Stimulated activated CD4-positive, alpha-beta T cell treated with anti-CD3 and anti-CD28 coated beads, Interleukin-15, amount 100 ng/mL, for 1 hour (primary cell): ENCODE measurements at places on chromosomes 1 and 21.

DNA sequence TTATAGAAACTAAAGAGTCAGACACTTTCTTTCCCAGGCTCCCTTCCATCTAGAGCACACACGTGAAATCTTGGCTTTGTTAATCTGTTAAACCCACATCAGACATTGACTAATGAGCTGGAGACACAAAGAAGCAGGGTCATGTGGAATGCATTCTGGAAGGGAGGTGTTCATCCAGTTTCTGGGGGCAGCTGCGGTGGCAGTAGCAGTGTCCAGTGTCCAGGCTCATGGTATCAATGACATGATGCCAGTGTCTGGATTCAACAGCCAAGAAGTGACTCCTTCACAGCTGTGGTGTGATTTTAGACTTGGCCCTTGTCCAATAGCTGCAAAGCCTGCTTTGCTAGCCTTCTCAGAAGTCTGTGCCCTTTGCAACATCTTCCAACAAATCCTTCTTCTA is 95.2 kb downstream of the NTPCR start:
- no peak for DNase-seq

GRCh38 chr1:56562891-56563452 is 16.4 kb downstream of the PLPP3 start:
- no peak for DNase-seq

DNA sequence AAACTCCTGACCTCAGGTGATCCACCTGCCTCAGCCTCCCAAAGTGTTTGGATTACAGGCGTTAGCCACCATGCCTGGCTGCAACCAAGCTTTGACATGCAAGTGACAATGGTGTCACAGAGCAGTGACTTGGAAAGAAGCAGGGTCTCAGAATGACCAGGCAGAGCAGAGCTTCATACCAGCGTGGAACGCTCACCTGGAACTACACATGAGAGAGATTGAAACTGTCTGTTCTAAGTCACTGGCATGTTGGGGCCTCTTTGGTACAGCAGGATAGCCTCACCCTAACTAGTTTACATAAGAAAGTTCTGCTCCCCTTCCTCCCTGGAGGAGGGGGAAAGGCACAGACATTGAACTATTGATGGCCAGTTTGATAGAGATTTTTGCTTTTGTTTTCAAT is 47.5 kb upstream of the ITPKB start:
- no peak for DNase-seq

DNA sequence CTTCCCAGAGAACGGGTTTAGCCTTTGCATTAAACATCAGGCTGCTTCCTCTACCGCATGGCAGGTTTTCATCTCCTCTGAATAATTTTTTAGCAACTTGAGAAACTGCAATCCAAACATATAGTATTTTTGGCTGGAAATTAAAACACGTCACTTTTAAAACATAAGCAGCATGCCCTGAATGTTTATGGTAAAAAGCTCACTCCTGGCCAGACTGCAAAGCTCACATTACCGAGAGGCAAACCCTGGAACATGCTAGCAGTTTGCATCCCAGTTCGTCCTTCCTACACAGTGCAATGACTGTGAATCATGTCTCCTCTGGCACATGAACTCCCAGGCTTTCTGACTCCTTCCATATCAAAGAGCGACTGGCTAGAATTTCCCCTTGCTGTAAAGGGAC is 312.3 kb downstream of the RRAGC start:
- DNase-seq, result no peak
